ENCODE measurements at places on chromosomes 4 and X.

DNA sequence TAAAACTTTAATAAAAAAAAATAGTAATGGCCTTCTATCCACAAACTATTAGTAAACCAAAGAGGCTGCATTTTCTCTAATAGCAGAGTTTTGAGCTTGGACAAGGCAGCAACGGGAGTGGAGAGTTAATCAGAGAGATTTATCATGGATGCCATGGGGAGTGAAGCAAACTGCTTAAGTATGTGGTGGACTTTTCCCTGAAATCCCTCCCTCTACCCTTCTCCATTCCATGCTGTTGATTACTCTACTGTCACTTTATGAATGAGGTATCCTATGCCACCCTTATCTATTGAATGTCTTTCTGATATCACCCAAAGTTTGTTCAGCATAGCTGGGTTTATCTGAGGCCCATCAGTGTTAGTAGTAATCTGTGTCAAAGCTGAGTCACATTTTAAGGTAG lies 335.6 kb upstream of the TRAM1L1 start:
- no peak for DNase-seq

- DNase-seq: peak; percentile 52
Observed at GRCh38 chrX:123854329-123854728, 5.5 kb upstream of the XIAP start.

DNA sequence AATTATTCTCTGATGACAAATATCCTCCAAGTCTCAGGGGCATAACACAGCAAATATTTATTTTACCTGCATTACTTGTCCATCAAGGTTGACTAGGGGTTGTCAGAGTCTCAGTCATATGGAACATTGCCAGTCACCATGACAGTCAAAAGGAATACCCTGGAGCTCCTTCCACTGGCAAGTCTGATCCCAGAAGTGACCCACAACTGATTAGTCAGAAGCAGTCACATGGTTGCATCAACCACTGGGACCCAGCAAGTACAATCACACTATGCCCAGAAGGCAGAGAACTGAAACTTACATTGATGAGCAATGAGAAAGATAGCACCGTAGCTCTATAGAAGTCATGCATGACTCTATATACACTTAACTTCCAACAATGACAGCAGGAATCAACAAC lies 41.9 kb upstream of the SOD3 start:
- DNase-seq: no peak

GRCh38 chr4:20428436-20429160 lies 176.9 kb downstream of the SLIT2 start:
- DNase-seq: no peak

DNA sequence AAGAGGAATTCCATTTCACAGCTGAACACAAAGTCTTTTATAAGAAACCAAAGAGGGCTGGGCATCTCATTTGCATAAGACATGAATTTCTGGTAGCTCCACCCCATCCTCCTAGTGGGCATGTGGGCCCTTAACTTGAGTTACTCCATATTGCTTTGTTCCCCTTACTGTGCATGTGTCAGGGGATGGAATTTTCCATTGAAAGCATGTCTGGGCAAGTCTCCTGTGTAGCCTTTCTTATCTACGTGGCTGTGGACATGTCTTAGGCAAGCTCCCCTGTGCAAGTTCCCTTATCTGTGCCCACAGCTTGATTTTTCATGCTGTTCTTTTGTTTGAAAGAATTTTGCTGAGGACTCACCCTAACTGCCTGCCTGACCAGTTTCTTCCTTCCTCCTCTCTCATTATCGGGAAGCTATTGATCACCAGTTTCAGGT lies 123.5 kb upstream of the JADE1 start:
- no peak for DNase-seq

DNA sequence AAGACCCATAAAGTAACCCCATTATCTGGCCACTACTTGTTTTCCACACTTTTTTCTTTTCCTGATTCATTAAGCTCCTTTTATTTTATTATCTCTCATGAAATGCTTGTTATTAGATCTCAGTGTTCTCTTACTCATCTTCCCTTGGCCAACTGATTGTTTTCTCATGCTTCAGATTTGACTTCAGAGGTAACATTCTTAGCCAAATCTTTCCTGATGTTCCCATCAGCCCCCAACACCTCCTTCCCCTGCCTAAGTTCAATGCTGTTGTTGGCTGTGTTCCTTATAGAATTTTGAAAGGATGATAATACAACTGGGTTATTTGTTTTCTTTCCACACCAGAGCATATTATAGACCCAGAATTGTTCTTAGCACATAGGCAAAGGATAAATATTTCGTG lies 75.6 kb downstream of the BMPR1B start:
- peak; percentile 25 for DNase-seq

DNA sequence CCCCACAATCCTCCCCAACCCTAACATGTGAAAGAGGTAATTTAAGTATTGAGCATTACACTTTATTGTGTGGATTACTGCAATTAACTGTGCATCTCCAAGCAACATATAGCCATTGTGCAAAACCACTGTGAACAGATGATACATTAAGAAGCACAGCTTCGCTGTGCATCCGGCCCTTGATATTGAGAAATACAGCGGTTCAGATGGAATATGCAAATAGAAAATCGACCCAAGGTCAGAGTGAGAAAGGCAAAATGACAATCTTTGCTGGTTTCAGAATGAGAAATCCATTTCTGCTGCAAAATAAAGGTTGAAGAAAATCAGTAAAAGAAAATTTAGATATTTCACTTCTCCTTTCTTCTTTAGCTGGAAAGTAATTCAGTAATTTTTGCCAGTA lies 805.9 kb upstream of the GRID2 start:
- no peak for DNase-seq

DNA sequence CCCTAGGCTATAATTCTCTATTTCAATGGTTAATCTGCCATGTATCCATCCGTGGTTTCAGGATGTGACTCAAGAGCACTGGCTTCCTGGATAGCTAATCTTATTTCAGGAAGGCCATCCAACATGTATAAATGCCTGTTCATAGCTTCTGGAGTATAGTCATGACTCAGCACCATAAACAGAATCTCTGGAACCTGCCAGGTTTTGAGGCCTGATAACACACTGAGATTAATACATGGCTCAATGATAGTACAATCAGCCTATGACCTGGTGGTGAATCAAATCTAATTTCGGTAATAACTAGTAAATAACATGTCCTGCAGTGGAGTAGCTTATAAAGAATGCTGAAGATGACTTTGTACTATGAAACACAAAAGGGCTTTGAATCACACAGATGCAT lies 5.7 kb upstream of the IL13RA2 start:
- DNase-seq: peak; percentile 83

DNA sequence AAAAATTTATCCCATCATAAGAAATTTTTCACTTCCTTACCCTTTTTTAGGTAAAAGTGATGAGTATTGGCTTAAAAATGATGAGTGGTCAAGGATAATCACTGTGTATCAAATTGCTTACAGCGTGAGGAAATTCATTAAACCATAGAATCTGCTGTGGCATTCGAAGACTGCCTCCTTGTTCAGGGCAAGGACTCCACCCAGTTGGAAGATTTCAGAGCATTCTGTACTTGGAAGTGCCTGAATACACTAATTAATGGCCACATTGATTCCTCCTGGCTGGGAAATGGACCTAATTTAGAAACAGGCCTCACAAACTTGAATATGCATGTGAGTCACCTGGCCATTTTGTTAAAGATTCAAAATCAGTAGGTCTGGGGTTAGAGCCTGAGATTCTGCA lies 83.2 kb downstream of the HHIP start:
- no peak for DNase-seq

GRCh38 chrX:28966331-28966730 lies 379.1 kb downstream of the IL1RAPL1 start:
- no peak for DNase-seq

DNA sequence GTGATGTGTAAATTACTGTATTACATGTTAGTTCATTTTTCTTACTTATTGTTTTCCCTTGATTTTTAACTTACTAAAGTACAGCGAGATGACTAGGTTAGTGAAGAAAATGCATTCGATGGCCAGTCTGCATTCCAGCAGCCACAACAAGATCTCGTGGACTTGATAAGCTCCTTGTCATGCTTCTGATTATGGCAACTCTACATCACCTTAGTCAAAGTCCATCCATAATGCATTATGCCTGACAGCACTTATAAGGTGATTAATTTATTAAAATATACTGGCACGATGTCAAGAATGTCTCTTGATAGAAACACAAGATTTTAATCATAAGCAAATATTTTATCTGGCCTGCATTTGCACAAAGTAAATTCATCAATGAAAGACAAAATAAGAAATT lies 109.9 kb upstream of the NAP1L5 start:
- no peak for DNase-seq

- DNase-seq: peak; percentile 55
Observed at GRCh38 chr4:93791570-93792195, 36.9 kb upstream of the ATOH1 start.

All from foreskin fibroblast (primary cell).